ENCODE measurements at places on chromosomes 12 and 14.

GRCh38 chr12:53170876-53171724 is 9.4 kb upstream of the ZNF740 start:
- no peak for DNase-seq

DNA sequence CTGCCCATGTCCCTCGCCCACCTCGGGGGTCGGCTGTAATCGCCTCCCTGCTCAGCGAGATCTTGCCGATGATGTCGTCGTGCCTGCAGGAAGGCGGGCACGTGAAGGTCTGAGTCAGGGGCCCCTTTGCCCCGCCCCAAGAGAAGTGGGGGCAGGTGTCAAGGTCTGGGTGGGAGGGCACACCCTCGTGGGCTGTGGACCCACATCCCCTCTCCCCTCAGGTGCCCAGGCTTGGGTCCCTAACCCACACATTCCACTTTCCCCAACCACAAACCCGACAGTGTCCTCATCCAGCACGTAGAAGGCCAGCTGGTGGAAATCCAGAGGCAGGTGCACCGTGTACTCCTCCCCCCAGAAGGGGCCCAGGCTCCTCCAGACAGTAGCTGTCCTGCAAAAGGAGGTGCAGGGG is 7.8 kb downstream of the RASAL1 start:
- no peak for DNase-seq

GRCh38 chr12:21852251-21852650 is 77.7 kb upstream of the KCNJ8 start:
- DNase-seq, result no peak

DNA sequence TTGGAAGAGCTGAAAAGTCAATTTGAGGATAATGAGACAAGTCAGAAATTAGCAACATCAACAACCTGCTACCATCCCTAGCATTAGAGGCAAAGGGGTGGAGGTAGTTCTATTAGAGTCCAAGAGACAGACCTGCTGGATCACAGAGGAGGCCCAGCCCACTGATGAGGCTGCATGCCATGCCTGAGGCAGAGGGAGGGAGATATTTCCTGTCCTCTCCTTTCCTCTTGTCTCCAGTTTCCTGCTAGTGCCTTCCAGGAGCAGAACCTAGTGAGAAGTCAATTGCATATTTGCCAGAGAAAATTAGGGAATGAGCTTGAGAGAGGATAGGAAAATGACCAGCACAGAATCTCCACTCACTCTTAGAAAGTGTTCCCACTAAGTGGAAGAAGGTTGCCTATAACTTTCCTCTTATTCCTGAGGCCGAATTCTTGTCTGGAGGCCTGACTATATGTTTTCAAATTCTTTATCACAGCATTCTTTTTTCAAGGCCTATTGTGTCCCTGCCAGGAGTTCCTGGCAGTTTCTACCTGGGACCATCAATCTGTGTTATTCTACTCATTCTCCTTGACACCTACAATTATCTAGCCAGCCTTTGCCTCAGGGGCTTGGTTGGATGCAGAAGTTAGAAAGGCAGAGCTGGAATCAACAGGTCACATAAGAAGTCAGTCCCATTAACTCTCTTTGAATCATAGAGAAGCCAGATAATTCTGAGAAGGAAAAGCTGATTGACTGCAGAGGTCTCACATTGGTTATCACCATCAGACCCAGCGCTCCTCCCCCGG is 121.9 kb downstream of the EMP1 start:
- DNase-seq, result no peak

DNA sequence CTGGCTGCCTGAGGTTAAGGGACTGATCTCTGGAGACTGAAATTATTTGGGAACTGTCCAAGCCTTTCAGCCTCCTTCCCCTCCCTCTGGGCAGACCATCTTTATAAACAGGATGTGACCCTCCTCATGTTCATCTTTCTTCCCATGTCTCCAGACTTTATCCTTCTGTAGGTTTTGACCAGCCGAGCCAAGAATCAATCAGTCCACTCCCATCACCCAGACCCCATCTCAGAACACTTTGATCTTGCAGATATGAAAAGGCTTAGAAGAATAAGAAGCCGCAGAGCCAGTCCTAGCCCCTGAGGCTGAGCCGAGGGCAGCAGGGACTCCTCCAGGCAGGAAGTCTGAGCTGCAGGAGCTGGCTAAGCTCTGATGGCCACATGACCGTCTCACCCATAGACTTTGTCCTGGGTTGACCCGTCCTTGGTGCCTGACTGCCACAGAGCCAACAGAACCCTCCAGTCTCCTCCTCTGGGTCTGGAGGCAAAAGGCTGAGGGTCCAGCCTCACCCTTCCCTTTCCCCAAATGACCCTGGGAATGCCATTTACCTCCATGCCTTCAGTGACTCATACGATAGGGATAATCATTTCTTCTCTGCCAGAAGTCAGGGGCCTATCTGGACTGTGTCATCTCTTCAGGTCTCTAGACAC is 1.6 kb downstream of the KRT71 start:
- DNase-seq, result no peak

DNA sequence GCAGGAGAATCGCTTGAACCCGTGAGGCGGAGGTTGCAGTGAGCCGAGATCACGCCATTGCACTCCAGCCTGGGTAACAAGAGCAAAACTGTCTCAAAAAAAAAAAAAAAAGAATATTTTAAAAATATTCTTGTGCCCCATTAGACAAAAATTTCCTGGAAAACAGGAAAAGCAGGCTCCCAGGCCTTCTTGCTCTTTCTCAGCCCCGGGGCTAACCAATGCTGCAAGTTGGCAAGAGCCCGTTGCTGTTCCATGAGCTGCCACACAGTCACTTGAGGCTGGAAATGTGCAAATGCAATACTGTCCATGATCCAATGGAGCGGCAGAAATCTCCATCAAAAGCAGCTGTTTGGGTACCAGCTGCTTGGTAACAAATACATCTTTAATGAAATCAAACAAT is 994.7 kb downstream of the VRK1 start:
- DNase-seq, result no peak

Data from stimulated activated CD8-positive, alpha-beta memory T cell treated with anti-CD3 and anti-CD28 coated beads, Interleukin-12 subunit alpha, Interleukin-12 subunit beta, amount 100 ng/mL, for 1 hour (primary cell).